ENCODE measurements at places on chromosomes 11 and 22. TPM values are rescaled to one million over a fixed set of nuclear protein-coding genes. Genes with fewer than 3 reads are reported as not detected.
A peak's percentile ranks its signal among the peaks of the same experiment; 100 is the strongest.

The LDHAL6A gene
- total RNA-seq = 0.82 TPM

The LRRC4C gene
- 90.5 TPM for total RNA-seq

The OR2AG1 gene
- not detected for total RNA-seq

The RASSF7 gene
- total RNA-seq = 2.0 TPM

The KRTAP5-2 gene
- not detected for total RNA-seq

The TPCN2 gene
- 6.1 TPM for total RNA-seq

The SLC6A5 gene
- total RNA-seq = not detected

The TPST2 gene
- total RNA-seq = 6.1 TPM

The DGCR6 gene
- 10.2 TPM for total RNA-seq

DNA sequence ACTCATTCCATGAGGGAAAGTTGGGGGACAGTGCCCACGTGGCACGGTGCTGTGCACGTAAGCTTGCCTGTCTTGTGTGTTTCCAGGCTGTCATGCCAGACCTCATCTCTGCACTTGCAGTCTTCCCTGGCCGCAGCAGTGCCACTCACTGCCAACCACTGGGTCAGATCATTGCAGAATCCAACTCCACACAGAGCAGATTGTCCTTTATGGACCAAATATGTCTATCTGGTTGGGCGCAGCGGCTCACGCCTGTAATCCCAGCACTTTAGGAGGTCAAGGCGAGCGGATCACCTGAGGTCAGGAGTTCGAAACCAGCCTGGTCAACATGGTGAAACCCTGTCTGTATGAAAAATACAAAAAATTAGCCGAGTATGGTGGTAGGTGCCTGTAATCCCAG is 4.4 kb upstream of the PPARA start:
- no peak for DNase-seq

DNA sequence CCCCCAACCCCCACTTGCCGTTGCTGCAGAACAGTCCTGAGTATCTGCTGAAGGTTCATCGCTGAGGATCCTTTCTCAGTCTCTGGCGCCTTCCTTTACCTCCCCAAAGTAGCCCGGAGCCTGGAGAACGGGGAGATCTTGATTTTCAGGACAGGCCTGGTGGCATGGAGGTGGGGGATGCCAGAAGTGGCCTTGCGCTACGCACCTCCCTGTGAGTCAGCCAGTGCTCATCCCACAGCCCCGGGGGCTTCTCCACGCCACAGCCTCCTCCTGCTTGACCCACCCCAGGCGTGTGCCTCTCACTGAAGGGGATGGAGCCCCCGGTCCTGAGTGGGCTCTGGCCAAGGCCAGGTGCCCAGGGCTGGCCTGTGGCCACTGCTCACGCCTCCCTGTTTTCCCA is 339.6 kb downstream of the TBC1D22A start:
- no peak for DNase-seq

GRCh38 chr11:94629741-94630140 is 62.6 kb downstream of the PIWIL4 start:
- DNase-seq = no peak

GRCh38 chr11:12389676-12390657 is 12.6 kb downstream of the PARVA start:
- no peak for DNase-seq

GRCh38 chr11:111688013-111688412 is 78.2 kb downstream of the PPP2R1B start:
- no peak for DNase-seq

DNA sequence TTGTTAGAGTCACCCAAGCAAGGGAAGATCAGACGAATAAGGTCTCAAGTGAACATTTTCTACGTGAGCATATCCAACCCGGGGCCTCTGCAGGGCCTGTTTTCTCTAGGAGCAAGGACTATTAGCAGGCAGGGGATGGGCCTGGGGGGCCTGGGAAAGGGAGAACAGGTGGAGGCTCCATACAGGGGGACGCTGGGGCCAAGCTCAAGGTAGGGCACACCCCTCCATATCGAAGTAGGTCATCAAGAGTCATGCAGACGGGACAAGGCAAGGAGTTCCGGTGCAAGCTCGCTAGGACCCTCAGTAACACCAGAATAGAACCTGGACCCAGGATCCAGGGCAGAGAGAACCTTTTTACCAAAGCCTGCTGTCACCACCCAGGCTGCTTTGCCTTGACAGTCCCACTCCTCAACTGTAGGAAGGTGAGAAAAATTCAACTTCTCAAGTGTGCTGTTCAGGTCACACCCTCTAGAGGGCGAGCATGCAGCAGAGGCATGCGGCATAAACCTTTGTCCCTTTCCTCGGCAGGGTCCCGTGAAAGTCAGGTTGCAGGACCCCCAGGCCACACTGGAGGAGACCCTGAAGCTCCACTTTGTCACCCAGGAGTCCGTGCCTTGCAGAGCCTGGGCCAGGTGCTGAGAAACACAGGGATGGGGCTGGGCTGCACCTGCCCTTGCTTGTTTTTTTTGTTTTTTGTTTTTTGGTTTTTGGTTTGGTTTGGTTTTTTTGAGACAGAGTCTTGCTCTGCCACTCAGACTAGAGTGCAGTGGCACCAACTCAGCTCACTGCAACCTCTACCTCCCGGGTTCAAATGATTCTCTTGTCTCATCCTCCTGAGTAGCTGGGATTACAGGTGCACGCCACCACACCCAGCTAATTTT is 8.6 kb upstream of the APOBEC3B start:
- no peak for DNase-seq

DNA sequence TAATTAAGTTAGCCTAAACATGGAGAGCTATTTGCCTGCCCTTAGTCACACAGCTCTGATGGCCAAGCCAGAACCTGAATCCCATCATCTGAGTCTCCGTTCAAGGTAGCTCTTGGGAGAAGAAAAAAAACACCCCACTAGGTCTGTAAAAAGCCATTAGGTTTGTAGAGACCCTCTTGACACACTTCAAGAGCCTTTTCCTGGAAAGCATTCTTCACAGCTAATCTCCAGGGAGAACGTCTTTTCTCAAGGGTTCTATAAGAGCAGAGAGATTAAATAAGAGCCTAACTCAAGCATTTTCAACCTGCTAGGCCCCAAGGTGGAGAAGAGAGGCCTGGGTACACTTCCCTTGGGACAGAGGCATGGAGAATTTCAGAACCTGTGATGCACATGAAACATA is 61.6 kb upstream of the NAV2 start:
- DNase-seq = no peak

- DNase-seq = no peak
Observed at GRCh38 chr11:106656646-106657045, 361.6 kb downstream of the GUCY1A2 start.

DNA sequence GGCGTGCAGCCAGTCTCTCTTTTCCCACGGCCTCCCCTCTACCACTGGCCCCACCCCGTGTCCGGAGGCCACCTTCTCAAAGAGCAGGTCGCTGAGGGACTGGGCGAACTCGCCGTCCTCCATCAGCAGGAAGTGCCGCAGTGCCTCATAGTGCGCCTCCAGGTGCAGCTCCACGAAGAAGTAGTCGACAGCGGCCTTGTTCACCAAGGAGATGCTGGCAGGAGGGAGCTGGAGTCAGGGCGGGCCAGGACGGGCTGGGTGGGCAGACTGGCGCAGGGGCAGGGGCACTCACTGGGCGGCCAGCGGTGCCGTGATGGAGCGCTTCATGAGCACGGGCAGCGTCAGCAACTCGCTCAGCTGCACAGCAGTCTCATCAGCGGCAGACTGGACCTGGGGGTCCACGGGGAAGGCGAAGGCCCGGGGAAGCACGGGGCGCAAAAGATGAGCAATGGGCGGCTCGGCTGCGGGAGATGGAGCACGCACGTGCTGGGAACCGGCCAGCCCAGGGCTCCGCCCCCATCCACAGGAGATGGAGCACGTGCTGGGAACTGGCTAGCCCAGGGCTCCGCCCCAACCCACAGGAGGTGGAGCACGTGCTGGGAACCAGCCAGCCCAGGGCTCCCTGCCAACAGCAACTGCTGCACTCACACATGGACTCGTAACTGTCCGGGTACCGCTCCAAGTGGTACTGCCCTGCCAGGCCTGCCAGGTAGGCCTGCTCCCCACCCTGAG is 18.4 kb downstream of the SELENOO start:
- DNase-seq = peak; percentile 72

DNA sequence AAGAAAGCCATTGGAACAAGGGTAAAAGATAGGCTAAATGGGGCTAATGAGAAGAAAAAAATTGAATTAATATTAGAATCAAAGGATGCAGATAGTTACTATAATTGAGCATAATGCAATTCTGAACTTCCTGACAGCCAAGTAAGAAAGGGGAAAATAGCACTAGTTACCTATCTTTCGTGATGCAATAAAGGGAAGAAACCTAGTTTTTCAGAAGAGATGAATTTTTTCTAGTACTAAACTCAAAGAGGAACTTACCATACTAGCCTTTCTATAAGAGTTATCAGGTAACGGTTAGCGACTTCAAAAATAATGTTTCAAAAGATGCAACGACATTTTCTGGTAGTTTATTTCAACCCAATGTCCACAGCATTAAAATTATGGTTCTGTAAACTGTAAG is 8.8 kb upstream of the WT1 start:
- DNase-seq = no peak

GRCh38 chr11:59727426-59727825 is 13.8 kb upstream of the OR10V1 start:
- no peak for DNase-seq

DNA sequence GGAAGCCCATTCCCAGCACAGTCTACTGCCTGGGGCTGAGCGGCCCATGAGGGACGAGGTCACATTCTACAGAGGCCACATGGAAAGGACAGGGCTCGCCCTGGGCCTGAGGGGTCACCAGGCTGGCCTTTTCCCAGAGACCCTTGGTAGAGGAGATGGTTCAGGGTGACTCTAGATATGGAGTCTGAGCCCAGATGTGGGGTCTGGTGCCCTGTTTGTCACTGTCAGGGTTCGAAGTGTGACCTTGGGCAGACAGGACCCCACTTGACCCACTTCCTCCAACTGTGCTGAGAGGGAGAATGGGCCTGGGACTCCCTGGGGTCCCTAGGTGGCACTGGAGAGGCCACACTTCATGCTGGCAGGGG is 81.0 kb downstream of the MYEOV start:
- no peak for DNase-seq

DNA sequence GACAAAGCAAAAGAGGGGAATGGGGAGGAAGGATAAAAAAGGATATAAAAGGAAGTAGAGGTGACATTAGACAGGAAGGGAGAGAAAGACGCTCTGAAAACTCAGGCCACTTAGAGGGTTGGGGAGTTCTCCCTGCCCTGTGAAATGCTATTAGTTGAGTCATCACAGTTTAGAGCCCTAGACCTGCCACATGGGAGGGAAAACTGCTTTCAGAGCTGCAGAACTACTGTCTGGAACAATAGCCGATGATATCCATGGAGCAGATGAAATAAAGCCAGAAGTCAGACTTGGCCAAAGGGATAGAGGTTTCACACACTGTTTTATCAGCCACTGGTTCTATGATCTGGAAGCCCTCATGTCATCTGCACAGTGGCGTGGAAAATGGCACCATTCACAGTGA is 157.9 kb downstream of the NCAM1 start:
- no peak for DNase-seq

GRCh38 chr11:120256178-120256577 is 16.2 kb downstream of the POU2F3 start:
- DNase-seq = no peak

- no peak for DNase-seq
Observed at GRCh38 chr11:26946257-26946716, 47.6 kb upstream of the FIBIN start.

GRCh38 chr11:29161191-29161590 is 855.6 kb downstream of the KCNA4 start:
- no peak for DNase-seq

GRCh38 chr11:107973641-107974040 is 35.1 kb upstream of the CUL5 start:
- DNase-seq = no peak

- no peak for DNase-seq
Observed at GRCh38 chr22:48482771-48483170, 1344.9 kb downstream of the BRD1 start.

- no peak for DNase-seq
Observed at GRCh38 chr11:45806937-45807791, 2.2 kb downstream of the SLC35C1 start.

Measured in frontal cortex (tissue), 4 donors.